ENCODE measurements at places on chromosomes 1 and 21. TPM values are rescaled to one million over a fixed set of nuclear protein-coding genes. Genes with fewer than 3 reads are reported as not detected.

DNA sequence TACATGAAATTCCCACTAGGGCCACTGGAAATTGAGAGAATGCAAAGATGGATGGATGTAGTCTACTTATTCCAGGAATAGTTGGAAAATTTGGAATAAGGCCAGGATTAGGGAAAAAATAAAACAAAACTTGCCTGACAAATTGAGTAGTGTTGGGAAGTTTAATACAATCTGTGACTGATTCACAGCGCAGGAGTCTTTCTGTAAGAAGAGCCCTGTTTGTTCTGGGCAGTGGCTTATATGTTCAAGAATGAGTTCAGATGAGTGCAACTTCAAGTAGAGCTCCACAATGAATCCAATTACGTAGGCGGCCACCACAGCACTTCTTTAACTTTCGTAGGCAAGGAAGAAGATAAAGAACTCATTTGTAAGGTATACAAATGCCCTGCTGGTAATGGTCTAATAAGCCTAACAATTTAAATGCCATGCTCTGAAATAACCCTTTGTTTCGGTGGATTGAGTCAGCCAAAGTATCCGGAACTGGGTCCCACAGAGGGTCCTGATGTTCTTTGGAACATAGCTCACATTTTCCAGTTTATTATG is 47.1 kb upstream of the KCNE1 start:
- no peak overlapping the region for H3K27ac ChIP-seq
- H3K27me3 ChIP-seq: no peaks in the 10 kb centered on the region
- H3K36me3 ChIP-seq: no peaks in the 10 kb centered on the region
- H3K4me3 ChIP-seq: no peak overlapping the region
- no peaks in the 10 kb centered on the region for H3K4me1 ChIP-seq

DNA sequence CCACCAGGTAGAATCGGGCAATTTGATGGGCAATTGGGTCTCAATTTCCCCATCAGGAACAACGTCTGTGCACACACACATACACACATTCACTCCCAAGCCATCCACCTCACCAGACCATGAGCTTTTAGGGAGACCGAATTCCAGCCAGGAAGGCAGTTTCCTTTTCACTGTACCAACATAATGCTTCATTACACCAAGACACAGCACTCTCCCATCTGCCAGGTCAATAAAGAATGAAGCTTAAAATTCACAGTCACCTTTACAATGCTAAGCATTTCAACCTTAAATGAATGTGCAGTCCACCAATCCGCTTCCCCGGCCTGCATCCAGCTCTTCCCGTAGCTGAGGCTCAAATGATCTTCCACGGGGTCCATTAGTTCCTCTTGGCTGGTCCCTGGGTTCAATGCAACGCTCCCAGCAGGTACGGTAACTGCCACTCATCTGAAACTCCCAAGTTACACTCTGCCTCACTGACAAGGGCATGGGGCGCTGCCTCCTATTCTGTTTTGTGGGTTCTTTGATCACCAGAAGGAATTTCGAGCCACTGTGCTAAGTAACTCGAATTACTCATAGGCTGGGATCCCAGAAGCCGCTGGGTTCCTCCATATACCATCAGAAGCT is 105.0 kb downstream of the SIM2 start:
- H3K4me1 ChIP-seq: peaks cover 2% of the 10 kb centered on the region
- H3K4me3 ChIP-seq: no peak overlapping the region
- H3K27ac ChIP-seq: no peak overlapping the region
- peaks cover 13% of the 10 kb centered on the region for H3K36me3 ChIP-seq
- no peaks in the 10 kb centered on the region for H3K27me3 ChIP-seq

The UQCRHL gene
- total RNA-seq: 1.7 TPM

DNA sequence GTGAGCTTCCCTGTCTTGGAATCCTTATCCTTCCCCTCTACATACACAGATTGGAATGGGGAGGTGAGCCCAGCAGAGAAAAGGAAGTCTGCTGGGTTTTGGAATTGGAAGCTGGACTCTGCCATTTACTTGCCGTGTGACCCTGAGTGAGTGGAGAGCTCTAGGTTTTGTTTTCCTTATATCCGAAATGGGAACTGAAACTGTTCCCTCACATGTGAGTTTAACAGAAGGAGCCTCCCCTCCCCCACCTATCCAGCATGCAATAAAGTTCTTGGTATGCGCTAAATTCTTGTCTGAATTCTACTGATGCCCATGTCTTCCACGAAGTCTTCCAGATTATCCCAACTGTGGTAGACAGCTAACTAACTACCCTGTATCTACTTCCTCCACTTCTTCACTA is 58.7 kb downstream of the NENF start:
- no peaks in the 10 kb centered on the region for H3K36me3 ChIP-seq
- no peak overlapping the region for H3K4me3 ChIP-seq
- no peak for DNase-seq

The PRR9 gene
- not detected for total RNA-seq

GRCh38 chr21:26403321-26403720 is 169.8 kb downstream of the CYYR1 start:
- no peak for DNase-seq
- no peak overlapping the region for H3K4me3 ChIP-seq
- H3K27me3 ChIP-seq: no peaks in the 10 kb centered on the region
- peaks cover 2% of the 10 kb centered on the region for H3K4me1 ChIP-seq
- no peak overlapping the region for H3K27ac ChIP-seq
- no peaks in the 10 kb centered on the region for H3K36me3 ChIP-seq

DNA sequence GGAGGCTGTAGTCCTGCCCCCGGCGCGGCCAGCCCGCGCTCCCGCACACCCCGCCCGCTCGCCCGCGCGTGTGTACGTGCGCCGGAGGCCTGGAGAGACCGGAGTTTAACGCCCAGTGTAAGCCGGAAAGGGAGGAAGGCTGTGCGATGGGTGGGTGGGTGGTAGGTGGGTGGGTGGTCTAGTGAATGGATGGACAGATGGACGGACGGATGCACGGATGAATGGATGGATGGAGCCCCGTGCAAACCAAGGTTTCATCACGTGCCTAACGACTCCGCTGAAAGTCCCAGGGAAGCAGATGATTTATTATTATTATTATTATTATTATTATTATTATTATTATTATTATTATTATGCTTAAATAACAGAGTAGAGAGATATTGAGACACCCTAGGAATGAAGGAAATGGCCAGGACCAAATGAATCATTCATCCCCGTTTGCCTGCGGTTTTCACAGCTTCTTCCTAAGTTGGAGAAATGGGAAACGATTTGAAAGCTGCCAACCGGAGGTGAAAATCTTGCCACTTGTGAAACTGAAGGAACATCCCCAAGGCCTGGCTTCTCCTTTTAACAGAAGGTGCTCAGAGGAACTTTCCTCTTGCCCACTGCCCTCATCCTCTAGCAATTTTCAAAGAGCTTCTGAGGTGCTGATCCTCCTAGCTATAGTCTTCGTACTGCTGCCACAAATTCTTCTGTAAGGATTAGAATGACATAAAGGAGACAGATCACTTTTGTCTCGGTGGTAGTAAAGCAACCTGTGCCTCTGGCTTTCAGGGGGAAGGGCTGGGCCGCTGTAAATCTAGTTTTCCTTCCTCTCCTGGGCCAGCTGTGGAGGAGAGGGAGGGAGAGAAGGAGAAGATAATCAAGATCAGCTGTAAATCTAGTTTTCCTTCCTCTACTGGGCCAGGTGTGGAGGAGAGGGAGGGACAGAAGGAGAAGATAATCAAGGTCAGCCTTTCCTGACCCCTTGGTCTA is 648 bp upstream of the RGS7 start:
- H3K36me3 ChIP-seq: no peaks in the 10 kb centered on the region
- no peak overlapping the region for H3K27ac ChIP-seq
- peaks cover 32% of the 10 kb centered on the region for H3K27me3 ChIP-seq

- no peak overlapping the region for H3K4me3 ChIP-seq
- no peak for DNase-seq
- peaks cover 16% of the 10 kb centered on the region for H3K27me3 ChIP-seq
- H3K27ac ChIP-seq: no peak overlapping the region
- H3K4me1 ChIP-seq: peaks cover 4% of the 10 kb centered on the region
- H3K36me3 ChIP-seq: no peaks in the 10 kb centered on the region
Measured at GRCh38 chr1:1361982-1362423, 3.6 kb upstream of the MXRA8 start.

DNA sequence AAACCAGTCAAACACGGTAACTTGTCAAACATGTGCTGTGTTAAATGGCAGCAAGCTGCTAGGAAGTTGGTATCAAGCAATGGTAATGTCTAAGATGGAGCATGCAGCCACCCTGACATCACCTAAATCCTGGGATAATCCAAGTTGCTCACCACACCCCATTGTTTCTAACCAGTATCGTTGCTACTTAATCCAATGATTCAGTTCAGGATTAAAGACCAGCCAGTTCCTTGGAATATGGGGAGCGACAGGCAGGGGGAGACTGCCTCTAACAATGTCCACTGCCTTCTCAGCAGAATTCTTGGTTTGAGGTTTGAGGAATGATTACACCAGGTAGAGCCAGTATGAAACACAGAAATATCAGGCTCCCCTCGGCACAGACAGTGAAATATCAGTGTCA is 122.1 kb upstream of the IFFO2 start:
- DNase-seq: no peak
- no peak overlapping the region for H3K27ac ChIP-seq
- H3K36me3 ChIP-seq: peaks cover 97% of the 10 kb centered on the region

Data from activated B cell treated with CpG ODN at 0.5 μM for 24 hours (primary cell).